ENCODE measurements at places on chromosomes 2 and 18.
A peak's percentile ranks its signal among the peaks of the same experiment; 100 is the strongest.

DNA sequence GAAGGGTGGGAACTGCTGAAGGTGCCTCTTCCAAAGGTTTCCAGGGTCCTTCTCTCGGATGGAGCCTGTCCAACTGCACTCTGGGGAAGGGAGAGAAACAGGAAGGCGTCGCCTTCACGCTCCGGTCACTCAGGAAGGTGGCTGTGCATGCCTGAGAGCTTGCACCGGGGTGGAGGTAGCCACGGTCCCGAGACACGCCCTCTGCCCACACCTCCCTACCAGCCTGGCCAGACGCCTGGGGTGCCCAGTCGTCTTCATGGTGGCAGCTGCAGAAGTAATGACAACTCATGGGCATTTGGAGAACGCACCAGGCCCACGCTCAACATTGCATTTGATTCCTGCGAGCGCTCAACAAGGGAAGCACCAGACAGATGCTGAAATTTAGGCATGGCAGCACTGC, 59.9 kb downstream of the ADNP2 start:
- peaks cover 6% of the 10 kb centered on the region for H3K4me1 ChIP-seq
- no peak overlapping the region for H3K27ac ChIP-seq

- H3K4me1 ChIP-seq = no peaks in the 10 kb centered on the region
- no peak overlapping the region for H3K4me3 ChIP-seq
- no peak overlapping the region for H3K27ac ChIP-seq
- no peak for DNase-seq
- no peaks in the 10 kb centered on the region for H3K36me3 ChIP-seq
- H3K27me3 ChIP-seq = no peaks in the 10 kb centered on the region
Observed at GRCh38 chr2:133040170-133040569, 370.2 kb upstream of the LYPD1 start.

- no peaks in the 10 kb centered on the region for H3K27me3 ChIP-seq
- H3K4me1 ChIP-seq = peaks cover 1% of the 10 kb centered on the region
Observed at GRCh38 chr18:25350489-25351251, 1.3 kb downstream of the ZNF521 start.

DNA sequence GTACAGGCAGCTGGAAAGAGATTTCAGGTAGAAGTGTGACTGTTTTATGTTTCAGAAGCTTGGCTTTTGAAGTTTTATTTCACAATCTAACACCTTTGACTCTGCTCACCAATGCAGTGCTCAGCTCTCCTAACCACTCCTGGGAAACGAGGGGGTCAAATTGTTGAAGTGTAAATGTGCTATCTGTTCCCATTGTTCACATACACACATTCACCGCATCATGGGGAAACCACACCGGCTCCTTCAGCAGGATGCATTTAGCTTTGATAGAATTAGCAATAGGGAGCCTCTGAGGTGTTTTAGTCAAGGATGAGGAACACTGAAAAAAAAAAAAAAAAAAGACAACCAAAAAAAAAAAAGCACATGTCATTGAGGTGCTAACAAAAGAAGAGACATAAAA, 13.4 kb upstream of the DLGAP1 start:
- H3K4me3 ChIP-seq = no peak overlapping the region
- no peaks in the 10 kb centered on the region for H3K27me3 ChIP-seq
- no peak for DNase-seq
- no peaks in the 10 kb centered on the region for H3K4me1 ChIP-seq
- H3K27ac ChIP-seq = no peak overlapping the region

DNA sequence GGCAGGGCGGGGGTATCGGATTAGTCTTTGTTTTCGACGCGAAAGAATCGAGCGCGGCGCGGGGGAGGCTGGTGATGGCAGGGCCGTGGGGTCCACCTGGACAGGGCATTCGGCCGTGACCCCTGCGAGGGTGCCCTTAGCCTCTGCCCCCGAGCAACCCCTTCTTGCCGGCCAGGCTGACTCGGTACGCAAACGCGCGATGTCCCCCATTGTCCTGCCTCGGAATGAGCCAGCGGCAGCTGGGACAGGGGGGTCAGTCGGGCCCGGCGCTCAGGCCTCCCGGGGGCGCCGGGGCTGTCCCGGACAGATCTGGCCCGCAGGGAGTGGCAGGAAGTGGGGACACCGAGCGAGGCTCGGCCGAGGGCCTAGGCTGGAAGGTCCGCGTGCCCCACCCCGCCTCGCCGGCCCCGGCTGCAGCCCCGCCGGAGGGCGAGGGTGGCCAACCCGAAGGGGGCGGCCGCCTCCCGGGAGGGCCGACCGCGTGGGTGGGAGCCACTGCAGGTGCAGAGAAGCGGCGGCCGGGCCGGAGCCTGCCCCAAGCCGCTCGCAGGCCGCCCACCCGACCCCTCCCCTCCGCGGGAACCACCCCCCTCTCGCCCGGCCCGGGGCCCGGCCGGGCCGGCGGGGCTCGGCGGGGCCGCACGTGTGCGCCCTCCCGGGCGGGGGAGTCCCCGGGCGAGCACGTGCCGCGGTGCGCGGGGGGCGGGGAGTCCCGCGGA, at the start of gene TET3:
Gene TET3 (plus strand): TSS at position 708 of the 719 bp plus-strand sequence. CDS start 1,494 bp downstream, outside the sequence.
- H3K4me1 ChIP-seq = peaks cover 45% of the 10 kb centered on the region
- H3K4me3 ChIP-seq = peak within 1 kb of the TSS; percentile 76
- H3K27ac ChIP-seq = no peak within 1 kb of the TSS
- peaks cover 8% of the 10 kb centered on the region for H3K36me3 ChIP-seq

DNA sequence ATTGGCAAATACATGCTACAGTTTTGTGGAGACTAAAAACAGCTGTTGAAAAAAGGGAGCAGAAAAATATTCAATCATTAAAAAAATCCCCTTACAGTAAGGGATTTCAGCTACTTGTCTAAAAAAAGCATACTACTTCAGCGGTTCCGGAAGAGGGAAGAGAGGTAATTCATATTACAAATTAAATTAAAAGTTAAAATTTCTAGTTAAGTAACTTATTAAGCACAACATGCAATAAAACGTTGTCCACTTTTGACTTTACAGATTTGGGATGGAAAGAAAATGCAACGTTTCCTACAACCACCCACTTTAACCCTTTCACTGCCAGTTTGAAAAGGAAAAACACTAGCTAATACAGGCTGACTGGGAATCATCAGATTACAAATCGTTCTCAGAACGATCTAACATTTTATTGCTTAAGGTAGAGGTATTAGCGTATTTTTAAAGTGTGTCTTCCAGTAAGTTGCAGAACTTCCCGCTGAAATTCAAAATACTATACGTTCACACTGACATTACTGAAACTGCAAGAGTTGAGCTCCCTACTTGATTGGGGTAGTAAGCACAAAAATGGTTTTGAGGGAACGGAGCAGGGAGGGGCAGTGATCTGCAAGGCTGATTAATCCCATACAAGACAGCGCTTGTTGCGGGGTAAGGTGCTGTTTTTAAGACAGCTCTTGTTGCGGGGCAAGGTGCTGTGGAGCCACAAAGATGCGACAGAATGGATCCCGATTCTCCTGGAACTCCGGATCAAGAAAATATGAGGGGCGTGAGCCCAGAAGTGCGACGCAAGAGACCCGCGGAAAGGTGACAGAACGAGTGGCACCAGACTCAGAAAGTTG, 743 bp downstream of the HADHA start:
- peak; percentile 62 for DNase-seq
- peak overlapping the region; percentile 83 for H3K4me3 ChIP-seq
- H3K27ac ChIP-seq = peak overlapping the region; percentile 96
- H3K4me1 ChIP-seq = peaks cover 5% of the 10 kb centered on the region
- H3K27me3 ChIP-seq = no peaks in the 10 kb centered on the region

DNA sequence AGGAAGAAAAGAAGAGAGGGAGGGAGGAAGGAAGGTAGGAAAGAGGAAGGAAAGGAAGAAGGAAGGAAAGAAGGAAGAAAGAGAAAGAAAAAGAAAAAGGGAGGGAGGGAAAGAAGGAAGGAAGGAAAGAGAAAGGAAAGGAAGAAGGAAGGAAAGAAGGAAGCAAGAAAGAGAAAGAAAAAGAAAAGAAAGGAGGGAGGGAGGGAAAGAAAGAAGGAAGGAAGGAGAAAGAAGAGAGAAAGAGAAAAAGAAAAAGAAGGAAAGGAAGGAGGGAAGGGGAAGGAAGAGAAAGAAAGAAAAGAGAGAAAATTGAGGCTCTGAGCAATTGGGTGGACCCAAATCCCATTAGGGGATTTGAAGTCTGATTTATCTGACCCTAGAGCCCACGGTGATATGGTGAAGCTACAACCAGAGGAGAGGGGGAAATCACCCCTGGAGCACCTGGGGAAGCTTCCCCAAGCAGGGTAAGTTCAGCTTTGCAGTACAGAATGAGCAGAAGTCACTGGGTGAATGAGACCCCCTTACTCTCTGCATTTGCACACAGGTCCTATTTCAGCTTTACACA, 177.6 kb upstream of the BCL2L11 start:
- no peaks in the 10 kb centered on the region for H3K4me1 ChIP-seq
- peaks cover 30% of the 10 kb centered on the region for H3K27me3 ChIP-seq
- H3K4me3 ChIP-seq = no peak overlapping the region
- DNase-seq = no peak

GRCh38 chr2:171309455-171310286, 124.1 kb downstream of the METTL8 start:
- H3K27me3 ChIP-seq = no peaks in the 10 kb centered on the region
- H3K27ac ChIP-seq = no peak overlapping the region
- DNase-seq = no peak
- no peaks in the 10 kb centered on the region for H3K4me1 ChIP-seq
- H3K36me3 ChIP-seq = peaks cover 3% of the 10 kb centered on the region
- no peak overlapping the region for H3K4me3 ChIP-seq

- no peaks in the 10 kb centered on the region for H3K27me3 ChIP-seq
- peak overlapping the region; percentile 93 for H3K27ac ChIP-seq
- no peak overlapping the region for H3K4me3 ChIP-seq
- no peak for DNase-seq
- H3K4me1 ChIP-seq = peaks cover 2% of the 10 kb centered on the region
- H3K36me3 ChIP-seq = no peaks in the 10 kb centered on the region
Observed at GRCh38 chr2:161123531-161124030, 36.6 kb upstream of the TANK start.

- H3K36me3 ChIP-seq = peaks cover 39% of the 10 kb centered on the region
- DNase-seq = no peak
- no peaks in the 10 kb centered on the region for H3K27me3 ChIP-seq
- no peak overlapping the region for H3K4me3 ChIP-seq
- H3K27ac ChIP-seq = no peak overlapping the region
Observed at GRCh38 chr2:238399094-238399493, 27.6 kb upstream of the ASB1 start.

GRCh38 chr2:74481961-74482800, 617 bp downstream of the CCDC142 start:
- H3K27me3 ChIP-seq = no peaks in the 10 kb centered on the region
- DNase-seq = peak; percentile 37
- peaks cover 17% of the 10 kb centered on the region for H3K36me3 ChIP-seq
- peak overlapping the region; percentile 93 for H3K4me3 ChIP-seq

DNA sequence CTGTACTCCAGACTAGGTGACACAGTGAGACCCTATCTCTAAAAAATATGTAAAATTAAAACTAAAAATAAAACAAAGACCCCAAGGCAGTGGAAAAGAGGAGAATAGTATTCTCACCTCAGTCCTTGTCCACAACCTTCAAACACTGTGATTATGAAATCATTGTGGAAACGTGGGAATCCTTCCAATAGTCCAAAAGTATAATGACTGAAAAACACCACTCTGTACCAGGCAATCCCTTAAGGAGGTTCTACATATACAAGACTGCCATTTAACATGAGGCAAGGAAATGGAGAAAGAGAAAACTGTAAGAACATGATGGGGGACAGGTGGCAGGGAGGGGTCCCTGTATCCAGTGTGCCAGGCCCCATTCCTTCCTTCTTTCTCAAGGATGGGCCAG, 66.1 kb downstream of the ACVR1 start:
- H3K27me3 ChIP-seq = no peaks in the 10 kb centered on the region
- no peak overlapping the region for H3K27ac ChIP-seq
- H3K4me3 ChIP-seq = no peak overlapping the region
- H3K36me3 ChIP-seq = no peaks in the 10 kb centered on the region
- DNase-seq = no peak

DNA sequence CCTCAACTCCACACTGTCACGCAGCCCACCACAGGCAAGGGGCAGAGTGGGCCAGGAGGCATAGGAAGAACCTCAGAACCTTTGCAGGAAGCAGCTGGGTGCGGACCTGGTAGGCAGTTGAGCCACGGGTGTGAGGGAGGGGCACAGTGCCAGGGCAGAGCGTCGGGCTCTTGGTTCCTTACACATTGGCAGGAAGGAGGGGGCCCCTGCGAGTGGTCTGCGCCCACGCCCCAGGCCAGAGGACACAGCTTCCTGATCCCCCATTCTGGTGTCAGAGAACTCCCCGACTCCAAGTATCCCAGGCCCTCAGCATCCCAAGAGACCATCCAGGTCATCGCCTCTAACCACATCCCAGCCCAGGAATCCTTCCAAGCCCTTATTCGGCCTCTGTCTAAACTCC, 61.5 kb downstream of the TNS1 start:
- H3K27me3 ChIP-seq = no peaks in the 10 kb centered on the region
- no peak overlapping the region for H3K27ac ChIP-seq
- H3K36me3 ChIP-seq = peaks cover 15% of the 10 kb centered on the region
- H3K4me3 ChIP-seq = no peak overlapping the region
- DNase-seq = no peak
- peaks cover 60% of the 10 kb centered on the region for H3K4me1 ChIP-seq

DNA sequence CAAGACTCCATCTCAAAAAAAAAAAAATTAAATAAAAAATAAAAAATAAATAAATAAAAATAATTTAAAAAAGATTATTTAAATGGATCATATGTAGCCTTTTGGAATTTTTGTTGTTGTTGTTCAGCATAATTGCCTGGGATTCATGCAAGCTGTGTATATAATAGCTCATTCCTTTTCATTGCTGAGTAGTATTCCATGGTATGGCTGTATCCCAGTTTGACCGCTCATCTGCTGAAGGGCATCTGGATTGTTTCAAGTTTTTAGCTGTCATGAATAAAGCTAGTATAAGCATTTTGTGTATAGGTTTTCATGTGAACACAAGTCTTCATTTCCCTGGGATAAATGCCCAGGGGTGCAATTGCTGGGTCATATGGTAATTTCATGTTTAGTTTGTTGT, 6.4 kb upstream of the TANC1 start:
- no peaks in the 10 kb centered on the region for H3K36me3 ChIP-seq
- H3K27ac ChIP-seq = no peak overlapping the region
- no peaks in the 10 kb centered on the region for H3K27me3 ChIP-seq
- no peaks in the 10 kb centered on the region for H3K4me1 ChIP-seq
- H3K4me3 ChIP-seq = no peak overlapping the region
- no peak for DNase-seq

Data from mesenchymal stem cell (in vitro differentiated cells and primary cell).